AG04450 (cell line): ENCODE measurements at places on chromosomes 5 and 9. TPM values are rescaled to one million over a fixed set of nuclear protein-coding genes. Genes with fewer than 3 reads are reported as not detected.

Gene PLCXD3
- 0.01 and 0.02 TPM in 2 replicates for polyA plus RNA-seq

Gene SH3PXD2B
- polyA plus RNA-seq: 39.1 and 39.8 TPM in 2 replicates

Gene SPACA9
- 3.3 and 3.6 TPM in 2 replicates for polyA plus RNA-seq

Gene NPR3
- 4.0 and 4.4 TPM in 2 replicates for polyA plus RNA-seq

Gene GRXCR2
- polyA plus RNA-seq: not detected in 2 replicates

Gene TAS2R1
- 0.09 and 0.14 TPM in 2 replicates for polyA plus RNA-seq

Gene MYO10
- 37.0 and 56.1 TPM in 2 replicates for polyA plus RNA-seq

Gene RASGEF1C
- not detected in 2 replicates for polyA plus RNA-seq

Gene SLC1A1
- polyA plus RNA-seq: 0.45 and 0.55 TPM in 2 replicates

Gene RNF183
- not detected in 2 replicates for polyA plus RNA-seq

Gene RPL37
- polyA plus RNA-seq: 4,632 and 5,076 TPM in 2 replicates

Gene C6
- 0.17 and 0.22 TPM in 2 replicates for polyA plus RNA-seq

Gene LECT2
- polyA plus RNA-seq: not detected in 2 replicates

Gene CKMT2
- polyA plus RNA-seq: 0.11 and 0.24 TPM in 2 replicates

Gene CDKN2B
- polyA plus RNA-seq: 10.2 and 10.7 TPM in 2 replicates

Gene PALM2AKAP2
- polyA plus RNA-seq: 4.6 and 5.0 TPM in 2 replicates

Gene PNPLA7
- 0.26 and 0.42 TPM in 2 replicates for polyA plus RNA-seq

Gene QSOX2
- polyA plus RNA-seq: 12.8 and 14.7 TPM in 2 replicates

Gene C8G
- polyA plus RNA-seq: 0.41 TPM in 1 of 2 replicates, not detected in the other

Gene ACOT12
- polyA plus RNA-seq: 0.56 and 0.58 TPM in 2 replicates

Gene PCDHB14
- polyA plus RNA-seq: 0.98 and 1.1 TPM in 2 replicates

Gene PCDHB1
- polyA plus RNA-seq: not detected in 2 replicates

Gene TMC1
- polyA plus RNA-seq: 0.11 TPM in 1 of 2 replicates, not detected in the other

Gene LHX3
- polyA plus RNA-seq: not detected in 2 replicates

Gene SLC45A2
- polyA plus RNA-seq: not detected in 2 replicates
